Activated naive CD4-positive, alpha-beta T cell treated with anti-CD3 and anti-CD28 coated beads, Interleukin-2, amount 50 U/mL, for 72 hours (primary cell): ENCODE measurements at places on chromosomes 12 and 14.
A peak's percentile ranks its signal among the peaks of the same experiment; 100 is the strongest.

DNA sequence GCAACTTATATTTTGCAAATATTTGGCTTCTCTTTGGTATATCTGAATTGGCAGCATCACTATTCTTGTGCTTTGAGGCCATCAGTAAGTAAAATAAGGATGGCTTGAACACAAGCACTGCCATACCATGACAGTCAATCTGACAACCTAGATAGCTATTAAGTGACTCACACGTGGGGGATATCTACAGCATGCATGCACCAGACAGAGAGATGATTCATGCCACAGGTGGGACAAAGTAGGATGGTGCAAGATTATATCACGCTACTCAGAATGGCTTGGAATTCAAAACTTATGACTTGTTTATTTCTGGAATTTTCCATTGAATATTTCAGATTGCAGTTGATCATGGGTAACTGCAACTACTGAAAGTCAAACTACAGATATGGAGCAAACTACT, 675.6 kb upstream of the MDGA2 start:
- DNase-seq = no peak

DNA sequence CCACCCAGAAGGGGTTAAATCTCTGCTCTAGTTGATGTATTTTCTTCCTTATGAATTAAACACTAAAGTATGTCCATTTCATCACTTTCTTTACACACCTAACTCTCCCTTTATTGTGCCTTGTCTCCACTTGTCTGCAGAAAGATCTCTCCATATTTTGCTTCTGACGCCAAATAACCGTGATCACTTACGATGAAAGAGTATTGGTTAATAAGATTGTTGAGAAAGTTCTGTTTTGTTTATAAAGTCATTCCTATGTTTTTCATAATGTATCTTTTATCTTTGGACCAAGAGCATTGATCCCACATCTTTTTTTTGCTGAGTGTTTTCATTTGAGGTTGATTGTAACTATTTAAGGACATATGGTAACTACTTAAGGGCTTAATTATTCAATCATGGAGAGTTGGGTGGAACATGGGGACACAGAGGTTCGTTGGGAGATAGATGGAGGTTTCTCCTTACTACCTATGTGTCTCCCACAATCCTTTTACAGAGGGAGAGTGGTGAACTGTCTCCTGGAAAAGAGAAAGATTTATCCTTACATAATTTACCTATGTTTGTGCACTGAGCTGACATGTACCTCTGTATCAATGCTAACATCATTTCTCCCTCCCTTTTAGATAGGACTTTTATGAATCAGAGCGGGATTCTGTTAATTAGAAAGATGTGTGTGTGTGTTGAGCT, 120.7 kb upstream of the SLC38A2 start:
- no peak for DNase-seq

GRCh38 chr14:37469650-37470049, 125.4 kb downstream of the FOXA1 start:
- no peak for DNase-seq

GRCh38 chr14:67586369-67586768, 13.7 kb downstream of the PIGH start:
- DNase-seq = no peak

DNA sequence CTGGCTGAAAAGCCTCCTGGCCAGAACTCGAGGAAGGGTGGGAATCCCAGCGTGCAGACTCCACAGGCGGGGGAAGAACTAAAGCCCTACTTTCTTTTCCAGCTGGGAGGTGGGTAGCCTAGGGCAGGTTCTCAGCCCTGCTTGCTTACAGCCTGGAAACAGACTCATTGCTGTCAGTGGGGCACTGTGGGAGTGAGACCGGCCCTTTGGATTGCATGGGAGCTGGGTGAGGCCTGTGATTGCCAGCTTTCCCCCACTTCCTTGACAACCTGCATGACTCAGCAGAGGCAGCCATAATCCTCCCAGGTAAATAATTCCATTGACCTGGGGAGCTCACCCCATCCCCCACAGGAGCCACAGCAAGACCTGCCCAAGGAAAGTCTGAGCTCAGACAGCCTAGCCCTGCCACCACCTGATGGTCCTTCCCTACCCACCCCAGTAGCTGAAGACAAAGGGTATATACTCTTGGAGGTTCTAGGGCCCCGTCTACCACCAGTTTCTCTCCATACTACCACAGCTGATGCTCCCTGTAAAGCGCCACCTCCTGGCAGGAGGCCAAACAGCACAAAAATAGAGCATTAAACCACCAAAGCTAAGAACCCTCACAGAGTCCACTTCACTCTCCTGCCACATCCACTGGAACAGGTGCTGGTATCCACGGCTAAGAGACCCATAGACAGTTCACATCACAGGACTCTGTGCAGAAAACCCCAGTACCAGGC, 294.1 kb downstream of the SEC23A start:
- DNase-seq = peak; percentile 5
